Testis (tissue), 5 donors: ENCODE measurements at places on chromosomes 12 and 14. TPM values are rescaled to one million over a fixed set of nuclear protein-coding genes. Genes with fewer than 3 reads are reported as not detected.

Gene CCDC197
- polyA plus RNA-seq: 31.0 TPM

Gene PZP
- polyA plus RNA-seq: 10.7 TPM

Gene SLC15A4
- polyA plus RNA-seq: 59.7 TPM

Gene CLEC4A
- 1.9 TPM for polyA plus RNA-seq

Gene ADAM20
- polyA plus RNA-seq: 9.5 TPM

Gene CLEC1A
- 2.9 TPM for polyA plus RNA-seq

Gene ACOT4
- 3.6 TPM for polyA plus RNA-seq

Gene CLEC7A
- polyA plus RNA-seq: 4.8 TPM

Gene CCDC77
- 19.5 TPM for polyA plus RNA-seq

Gene ALX1
- 0.80 TPM for polyA plus RNA-seq

Gene ALDH1L2
- 3.5 TPM for polyA plus RNA-seq

Gene FGF6
- not detected for polyA plus RNA-seq

Gene PPP1R36
- 108 TPM for polyA plus RNA-seq

Gene GRIN2B
- 3.2 TPM for polyA plus RNA-seq

GRCh38 chr12:93102744-93103143 is 173.6 kb upstream of the EEA1 start:
- no peaks in the 10 kb centered on the region for H3K36me3 ChIP-seq
- H3K27me3 ChIP-seq: no peaks in the 10 kb centered on the region
- no peak for DNase-seq
- H3K4me3 ChIP-seq: no peak overlapping the region
- H3K27ac ChIP-seq: no peak overlapping the region

- H3K36me3 ChIP-seq: no peaks in the 10 kb centered on the region
- DNase-seq: peak; percentile 42
- H3K4me3 ChIP-seq: no peak overlapping the region
- H3K27me3 ChIP-seq: no peaks in the 10 kb centered on the region
- H3K4me1 ChIP-seq: no peaks in the 10 kb centered on the region
Measured at GRCh38 chr12:117850048-117850447, 118.7 kb downstream of the KSR2 start.

- H3K27me3 ChIP-seq: no peaks in the 10 kb centered on the region
- no peak for DNase-seq
- no peaks in the 10 kb centered on the region for H3K36me3 ChIP-seq
- no peak overlapping the region for H3K27ac ChIP-seq
- no peaks in the 10 kb centered on the region for H3K4me1 ChIP-seq
Measured at GRCh38 chr14:100434911-100435438, 111.8 kb downstream of the SLC25A47 start.

DNA sequence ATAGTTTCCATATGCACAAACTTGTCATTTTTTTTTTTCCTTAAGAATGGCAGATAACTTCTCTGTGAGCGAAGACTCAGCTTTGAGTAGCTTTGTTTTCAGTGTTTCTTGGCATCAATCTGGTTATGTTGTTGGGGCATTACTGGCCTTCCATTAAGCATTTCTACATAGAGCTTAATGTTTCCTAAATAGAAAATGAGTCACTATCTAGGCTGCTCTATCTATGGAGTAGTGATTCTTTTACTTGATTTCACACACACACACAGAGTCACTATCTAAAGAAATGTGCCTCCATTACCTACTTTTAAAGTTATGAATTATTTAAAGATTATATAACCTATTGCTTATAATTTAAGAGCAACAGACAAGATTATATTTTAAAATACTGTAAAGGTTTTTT is 53.9 kb downstream of the TMEM260 start:
- H3K27ac ChIP-seq: no peak overlapping the region
- H3K4me3 ChIP-seq: no peak overlapping the region
- no peaks in the 10 kb centered on the region for H3K4me1 ChIP-seq
- peaks cover 3% of the 10 kb centered on the region for H3K36me3 ChIP-seq
- DNase-seq: no peak

DNA sequence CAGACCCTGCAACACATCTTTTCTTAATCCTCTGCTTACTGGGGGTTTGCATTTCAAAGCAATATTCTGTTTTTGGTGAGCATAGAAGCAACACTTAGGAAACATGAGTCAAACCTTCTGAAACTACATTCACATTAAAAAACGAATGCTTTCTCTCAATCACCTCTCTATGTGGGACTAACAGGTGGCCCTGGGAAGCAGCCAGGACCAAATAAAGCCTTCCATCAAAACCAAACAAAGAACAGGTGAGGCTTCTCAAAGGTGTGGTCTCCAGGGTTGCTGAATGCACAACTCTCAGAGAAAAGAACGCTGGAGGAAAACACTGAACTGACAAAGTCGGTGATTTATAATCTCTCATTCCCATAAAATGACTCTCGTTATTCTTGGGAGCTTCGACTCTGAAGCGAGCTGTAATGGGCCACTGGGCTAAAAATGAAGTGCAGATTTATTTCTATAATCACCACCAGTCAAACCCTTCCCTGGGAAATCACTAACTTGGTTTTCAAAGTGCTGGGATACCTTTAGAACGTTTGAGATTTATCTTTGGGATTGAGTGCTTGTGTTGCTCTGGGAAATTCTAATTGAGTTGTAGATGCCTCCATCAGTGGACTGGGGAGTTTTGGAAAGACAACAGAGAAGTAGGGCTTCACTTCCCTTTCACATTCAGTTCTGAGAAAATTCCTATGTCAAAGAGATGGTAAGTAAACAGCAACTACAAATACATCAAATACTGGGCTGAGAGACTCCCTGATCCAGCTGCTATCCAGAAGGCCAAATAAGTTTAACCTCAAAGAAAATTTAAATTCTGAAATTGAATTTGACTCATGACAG is 262.0 kb upstream of the TMPO start:
- no peak overlapping the region for H3K27ac ChIP-seq
- H3K36me3 ChIP-seq: no peaks in the 10 kb centered on the region
- no peak overlapping the region for H3K4me3 ChIP-seq
- H3K27me3 ChIP-seq: no peaks in the 10 kb centered on the region
- H3K4me1 ChIP-seq: no peaks in the 10 kb centered on the region

GRCh38 chr12:46071769-46072624 is 81.6 kb upstream of the SCAF11 start:
- H3K27ac ChIP-seq: no peak overlapping the region
- H3K4me1 ChIP-seq: no peaks in the 10 kb centered on the region
- no peaks in the 10 kb centered on the region for H3K36me3 ChIP-seq
- H3K27me3 ChIP-seq: no peaks in the 10 kb centered on the region
- DNase-seq: peak; percentile 72

DNA sequence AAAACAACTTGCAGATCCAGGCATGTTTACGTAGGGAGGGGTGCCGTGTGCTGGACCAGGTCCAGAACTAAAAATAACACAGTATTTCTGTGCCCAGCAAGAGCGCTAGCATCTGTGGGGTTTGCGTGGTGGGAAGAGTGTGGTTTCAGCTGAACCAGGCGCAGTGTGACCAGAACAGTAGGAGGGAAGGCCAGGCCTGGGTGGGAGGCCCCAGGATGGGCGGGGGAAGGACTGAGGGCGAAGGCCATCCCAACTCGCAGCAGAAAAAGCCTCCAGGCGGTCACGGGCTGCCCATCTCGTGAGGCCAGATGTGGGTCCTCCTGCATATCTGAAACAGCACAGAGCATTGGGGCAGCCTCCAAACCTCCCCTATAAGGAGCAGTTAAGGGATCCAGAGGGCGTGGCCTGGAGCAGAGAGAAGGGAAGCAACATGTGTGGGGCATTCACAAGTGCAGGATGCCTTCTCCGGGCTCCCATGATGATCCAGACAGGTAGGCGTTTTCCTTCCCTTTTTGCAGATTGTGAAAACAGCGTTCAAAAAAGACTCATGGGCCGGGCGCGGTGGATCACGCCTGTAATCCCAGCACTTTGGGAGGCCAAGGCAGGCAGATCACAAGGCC is 17.8 kb upstream of the CD9 start:
- no peak overlapping the region for H3K4me3 ChIP-seq
- H3K4me1 ChIP-seq: peaks cover 29% of the 10 kb centered on the region
- H3K27me3 ChIP-seq: no peaks in the 10 kb centered on the region

DNA sequence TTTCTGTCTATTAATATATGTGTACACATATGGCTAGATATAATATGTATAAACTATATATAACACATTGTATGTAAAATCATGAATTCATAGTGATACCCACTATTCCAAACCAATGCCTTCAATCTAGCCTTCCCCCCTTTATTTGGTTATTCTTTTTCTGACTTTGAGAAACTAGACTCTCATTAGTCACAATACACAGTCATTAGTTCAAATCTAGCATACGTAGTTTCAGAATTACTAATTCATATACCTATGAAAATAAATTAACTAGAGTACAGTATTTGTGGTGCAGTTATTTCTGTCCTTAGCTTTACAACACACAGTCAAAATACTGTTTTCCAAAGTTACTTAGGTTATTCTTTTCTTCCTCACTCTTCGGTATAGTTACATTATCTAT is 268.2 kb downstream of the DPF3 start:
- H3K4me3 ChIP-seq: no peak overlapping the region
- H3K36me3 ChIP-seq: no peaks in the 10 kb centered on the region
- H3K4me1 ChIP-seq: no peaks in the 10 kb centered on the region
- DNase-seq: no peak
- H3K27ac ChIP-seq: no peak overlapping the region

GRCh38 chr14:99475660-99476059 is 5.0 kb downstream of the SETD3 start:
- H3K27me3 ChIP-seq: no peaks in the 10 kb centered on the region
- DNase-seq: no peak
- peaks cover 16% of the 10 kb centered on the region for H3K4me1 ChIP-seq
- no peaks in the 10 kb centered on the region for H3K36me3 ChIP-seq
- H3K4me3 ChIP-seq: no peak overlapping the region

DNA sequence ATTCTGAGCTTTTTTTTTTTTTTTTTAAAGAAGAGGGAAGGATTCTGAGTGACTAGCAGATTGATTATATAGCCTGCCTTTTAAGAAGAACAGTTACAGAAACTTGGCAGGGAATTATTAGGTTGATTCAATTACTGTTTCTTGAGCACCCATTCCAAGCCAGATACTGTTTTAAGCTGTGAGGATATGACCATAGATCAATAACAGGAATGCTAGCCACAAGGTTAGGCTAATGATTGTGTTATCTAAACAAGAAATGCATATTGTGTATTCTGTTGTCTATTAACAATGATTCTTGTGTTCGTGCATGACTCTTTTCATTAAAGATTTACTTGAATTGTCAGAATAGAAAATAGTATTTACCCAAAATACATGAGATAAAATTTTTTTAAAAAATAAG is 67.1 kb downstream of the PRORP start:
- H3K27me3 ChIP-seq: no peaks in the 10 kb centered on the region
- H3K36me3 ChIP-seq: no peaks in the 10 kb centered on the region
- no peaks in the 10 kb centered on the region for H3K4me1 ChIP-seq
- H3K4me3 ChIP-seq: no peak overlapping the region
- H3K27ac ChIP-seq: no peak overlapping the region

GRCh38 chr12:60494244-60494643 is 898.4 kb downstream of the SLC16A7 start:
- no peak for DNase-seq
- no peaks in the 10 kb centered on the region for H3K27me3 ChIP-seq
- no peaks in the 10 kb centered on the region for H3K36me3 ChIP-seq
- no peaks in the 10 kb centered on the region for H3K4me1 ChIP-seq

DNA sequence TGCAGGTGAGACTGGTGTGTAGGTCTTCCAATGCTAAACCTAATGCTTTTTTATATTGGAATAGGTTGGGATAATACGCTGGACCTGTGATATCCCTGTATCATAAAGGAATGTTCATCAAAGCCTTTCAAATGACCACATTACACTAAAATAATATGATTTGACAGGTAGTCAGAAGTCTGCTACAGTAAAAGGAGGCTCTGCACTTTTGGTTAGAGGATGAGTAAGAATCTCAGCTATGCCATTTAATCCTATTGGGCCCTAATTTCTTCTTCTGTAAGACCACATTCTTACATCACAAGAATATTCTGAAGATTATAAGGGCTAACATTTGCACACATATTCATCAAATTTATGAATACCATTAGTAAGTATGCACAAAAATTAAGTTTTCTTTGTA is 250.5 kb upstream of the FLRT2 start:
- DNase-seq: no peak
- no peak overlapping the region for H3K4me3 ChIP-seq
- no peaks in the 10 kb centered on the region for H3K27me3 ChIP-seq
- H3K36me3 ChIP-seq: no peaks in the 10 kb centered on the region

GRCh38 chr12:95553197-95553943 is 2.1 kb upstream of the USP44 start:
- H3K27me3 ChIP-seq: no peaks in the 10 kb centered on the region
- no peaks in the 10 kb centered on the region for H3K36me3 ChIP-seq

- H3K4me1 ChIP-seq: no peaks in the 10 kb centered on the region
- H3K36me3 ChIP-seq: no peaks in the 10 kb centered on the region
- DNase-seq: no peak
- H3K27me3 ChIP-seq: no peaks in the 10 kb centered on the region
- H3K4me3 ChIP-seq: no peak overlapping the region
Measured at GRCh38 chr12:28961948-28962384, 187.1 kb upstream of the FAR2 start.

- H3K27me3 ChIP-seq: no peaks in the 10 kb centered on the region
- no peaks in the 10 kb centered on the region for H3K4me1 ChIP-seq
Measured at GRCh38 chr14:32622742-32623141, 293.6 kb downstream of the AKAP6 start.

GRCh38 chr12:53064613-53065436 is 14.4 kb downstream of the SPRYD3 start:
- peaks cover 85% of the 10 kb centered on the region for H3K4me1 ChIP-seq
- H3K27me3 ChIP-seq: no peaks in the 10 kb centered on the region
- no peaks in the 10 kb centered on the region for H3K36me3 ChIP-seq
- no peak overlapping the region for H3K4me3 ChIP-seq

DNA sequence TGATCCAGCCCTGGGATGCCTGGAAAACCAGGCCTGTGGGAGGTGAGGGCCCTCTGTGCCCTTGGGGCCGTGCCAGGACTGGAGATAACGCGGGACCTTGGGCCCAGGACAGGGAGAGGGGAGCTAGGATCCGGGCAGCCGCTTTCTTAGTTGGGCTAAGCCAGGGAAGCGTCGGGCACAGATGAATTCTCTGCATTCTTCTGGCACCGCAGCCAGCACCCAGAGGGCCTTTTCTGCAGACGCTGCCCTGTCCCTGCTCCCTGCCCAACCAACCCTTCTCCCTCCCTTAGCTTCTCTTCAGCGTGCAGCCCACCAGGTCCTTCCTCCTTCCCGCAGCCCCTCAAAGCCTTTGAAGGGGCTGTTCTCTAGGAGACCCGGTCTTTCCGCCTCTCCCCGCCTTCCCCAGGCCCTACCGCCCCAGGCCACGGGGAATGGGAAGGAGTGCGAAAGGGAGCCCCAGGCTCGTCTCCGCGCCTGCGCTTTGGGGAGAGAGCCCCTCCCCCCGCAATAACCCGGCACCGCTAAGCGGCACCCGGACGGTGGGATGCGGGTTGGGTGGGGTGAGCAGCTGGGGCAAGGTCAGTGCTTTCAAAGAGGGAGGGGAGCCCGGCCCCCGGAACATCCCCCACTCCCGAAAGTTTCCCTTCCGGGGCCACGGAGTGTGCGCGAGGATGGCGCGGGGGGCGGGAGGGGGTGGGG is 663 bp downstream of the NCKAP5L start:
- H3K36me3 ChIP-seq: no peaks in the 10 kb centered on the region
- H3K4me3 ChIP-seq: peak overlapping the region; percentile 76
- peak; percentile 79 for DNase-seq
- H3K27ac ChIP-seq: peak overlapping the region; percentile 90

GRCh38 chr14:23405096-23405495 is 3.0 kb downstream of the MYH6 start:
- no peak overlapping the region for H3K4me3 ChIP-seq
- no peak for DNase-seq
- no peaks in the 10 kb centered on the region for H3K36me3 ChIP-seq
- no peak overlapping the region for H3K27ac ChIP-seq

- no peak for DNase-seq
- no peaks in the 10 kb centered on the region for H3K4me1 ChIP-seq
- no peaks in the 10 kb centered on the region for H3K27me3 ChIP-seq
- H3K4me3 ChIP-seq: no peak overlapping the region
Measured at GRCh38 chr14:100783630-100784370, 42.1 kb upstream of the MEG3 start.

GRCh38 chr14:25699981-25700380 is 650.0 kb upstream of the STXBP6 start:
- DNase-seq: no peak
- no peak overlapping the region for H3K4me3 ChIP-seq
- no peaks in the 10 kb centered on the region for H3K36me3 ChIP-seq
- H3K27ac ChIP-seq: no peak overlapping the region
- H3K4me1 ChIP-seq: no peaks in the 10 kb centered on the region
